Type B pancreatic cell (in vitro differentiated cells): ENCODE measurements at places on chromosomes 5 and 9. TPM values are rescaled to one million over a fixed set of nuclear protein-coding genes. Genes with fewer than 3 reads are reported as not detected.
A peak's percentile ranks its signal among the peaks of the same experiment; 100 is the strongest.

DNA sequence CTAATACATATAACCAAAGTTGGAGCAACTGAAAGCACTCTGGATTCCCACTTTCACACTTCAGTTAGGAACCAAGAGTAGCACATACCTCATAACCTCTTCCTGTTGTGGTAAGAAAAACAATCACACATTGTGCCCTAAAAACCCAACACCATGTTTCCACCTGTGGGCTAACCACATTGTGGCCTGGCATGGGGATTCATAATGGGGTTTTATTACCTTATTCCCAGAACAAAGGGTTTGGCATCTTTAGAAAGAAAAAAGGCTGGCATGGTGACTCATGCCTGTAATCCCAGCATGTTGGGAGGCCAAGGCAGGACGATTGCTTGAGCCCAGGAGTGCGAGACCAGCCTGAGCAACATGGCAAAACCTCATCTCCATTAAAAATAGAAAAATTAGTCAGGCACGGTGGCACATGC, 60.6 kb downstream of the HSD17B3 start:
- DNase-seq, result no peak

GRCh38 chr5:156947925-156948324, 15.1 kb downstream of the TIMD4 start:
- DNase-seq, result no peak

DNA sequence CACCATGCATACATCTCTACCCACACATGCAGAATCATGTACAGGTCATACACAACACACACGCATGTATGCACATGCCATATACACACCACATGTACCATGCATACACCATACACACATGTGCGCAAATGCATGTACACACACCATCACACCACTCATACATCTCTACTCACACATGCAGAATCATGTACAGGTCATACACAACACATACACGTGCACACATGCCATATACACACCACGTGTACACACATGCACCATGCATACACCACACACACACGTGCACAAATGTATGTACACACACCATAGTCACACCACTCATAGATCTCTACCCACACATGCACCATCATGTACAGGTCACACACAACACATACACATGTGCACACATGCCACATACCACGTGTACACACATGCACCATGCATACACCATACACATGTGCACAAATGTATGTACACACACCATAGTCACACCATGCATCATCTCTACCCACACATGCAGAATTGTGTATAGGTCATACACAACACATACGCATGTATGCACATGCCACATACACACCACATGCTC, 14.0 kb downstream of the GRIN1 start:
- DNase-seq, result no peak

- no peak for DNase-seq
Observed at GRCh38 chr5:171868236-171868635, 82.6 kb downstream of the SMIM23 start.

GRCh38 chr5:144378681-144379080, 208.0 kb downstream of the KCTD16 start:
- DNase-seq, result no peak

GRCh38 chr5:10691826-10692785, 68.9 kb downstream of the DAP start:
- DNase-seq, result no peak

DNA sequence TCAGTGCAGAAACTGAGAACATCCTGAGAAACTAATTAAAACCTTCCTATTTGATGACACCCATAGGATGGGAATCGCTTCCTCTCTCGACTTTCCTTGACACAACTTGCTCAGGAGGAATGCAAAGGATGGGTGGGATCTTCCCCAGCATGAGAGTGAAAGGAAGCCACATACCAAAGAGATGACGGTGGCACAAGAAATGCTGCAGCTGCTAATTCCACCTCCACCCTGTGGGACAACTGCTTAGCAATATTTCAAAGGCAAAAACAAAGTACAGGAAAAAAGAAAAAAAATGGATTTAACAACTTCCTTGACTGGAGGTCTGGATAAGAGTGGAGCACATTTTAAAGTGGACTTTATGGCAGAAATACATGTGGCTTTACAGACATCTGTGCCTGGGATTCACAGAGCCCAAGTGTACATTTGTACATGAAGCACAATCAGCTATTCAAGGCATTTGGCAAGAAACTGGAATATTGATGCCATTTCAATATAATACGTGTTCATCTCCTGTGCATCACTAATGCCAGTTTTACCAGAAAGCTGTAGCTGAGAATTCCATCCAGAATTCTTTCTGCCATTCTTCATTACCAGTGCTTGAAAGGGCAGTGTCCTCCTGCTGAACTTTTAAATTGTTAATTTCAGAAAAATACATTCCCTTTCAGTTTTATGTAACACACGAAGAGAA, 359.2 kb upstream of the ACTBL2 start:
- DNase-seq, result no peak

ENTREP1 gene
- 3.0 and 4.1 TPM in 2 replicates for total RNA-seq

CER1 gene
- total RNA-seq, result 0.38 and 0.99 TPM in 2 replicates

DNA sequence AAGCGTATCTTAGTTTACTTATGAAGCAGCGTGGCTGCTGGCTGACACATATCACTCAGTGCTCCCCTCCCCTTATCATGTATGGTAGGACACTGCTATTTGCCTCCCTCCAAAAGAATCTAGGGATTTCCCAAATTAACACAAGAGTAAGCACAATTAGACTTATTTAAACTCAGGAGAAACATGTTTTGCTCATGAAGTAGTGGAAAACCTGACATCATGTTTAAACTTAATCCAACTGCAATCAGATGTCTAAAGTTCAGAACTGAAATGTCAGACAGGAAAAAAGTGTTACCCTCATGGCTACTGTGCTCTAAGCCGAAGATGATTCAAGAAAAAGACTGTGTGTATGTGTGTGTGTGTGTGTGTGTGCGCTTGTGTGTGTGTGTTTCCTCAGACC, 324.1 kb upstream of the TNC start:
- DNase-seq, result no peak

ADAMTSL1 gene
- total RNA-seq, result 6.0 and 28.6 TPM in 2 replicates

- DNase-seq, result no peak
Observed at GRCh38 chr5:100110497-100110896, 424.7 kb upstream of the FAM174A start.

- no peak for DNase-seq
Observed at GRCh38 chr5:52883110-52883509, 95.4 kb downstream of the ITGA1 start.

GRCh38 chr9:75960551-75960950, 70.1 kb downstream of the PCSK5 start:
- no peak for DNase-seq

PLEKHG4B gene
- total RNA-seq, result 32.8 and 46.6 TPM in 2 replicates

DNA sequence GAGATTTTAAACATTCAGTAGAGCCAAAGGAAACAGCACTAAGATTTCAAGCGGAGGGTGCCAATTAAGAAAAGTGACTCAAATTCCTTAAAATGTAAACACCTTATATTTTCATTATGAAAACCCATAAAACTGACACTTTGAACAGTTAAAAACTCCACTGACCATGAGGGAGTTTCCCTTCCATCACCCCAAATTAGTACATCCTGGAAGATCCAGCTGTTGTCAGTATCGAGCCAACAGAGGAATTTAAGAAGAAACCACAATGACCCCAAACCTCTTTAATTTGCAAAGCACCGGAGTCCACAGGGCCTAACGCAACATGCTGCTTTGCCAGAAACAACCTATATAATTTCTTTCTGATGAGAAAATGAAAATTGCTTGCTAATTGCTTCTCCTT, 41.3 kb downstream of the ROR2 start:
- DNase-seq, result no peak

DNA sequence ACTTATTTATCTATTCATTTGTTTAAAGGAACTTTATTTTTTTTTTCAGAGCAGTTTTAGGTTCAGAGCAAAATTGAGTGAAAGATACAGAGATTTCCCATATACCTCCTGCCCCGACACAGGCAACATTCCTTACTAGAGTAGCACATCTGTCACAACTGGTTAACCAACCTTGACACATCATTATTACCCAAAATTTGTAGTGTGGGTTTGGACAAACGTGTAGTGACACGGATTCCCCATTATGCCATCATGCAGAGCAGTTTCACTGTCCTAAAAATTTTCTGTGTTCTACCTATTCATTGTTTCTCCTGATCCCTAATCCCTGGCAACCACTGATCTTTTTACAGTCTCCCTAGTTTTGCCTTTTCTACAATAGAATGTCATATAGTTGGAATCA, 57.3 kb upstream of the LHFPL2 start:
- DNase-seq, result no peak

GRCh38 chr9:121476156-121476555, 23.5 kb downstream of the GGTA1 start:
- DNase-seq, result no peak

- DNase-seq, result no peak
Observed at GRCh38 chr9:121683652-121684051, 32.2 kb downstream of the DAB2IP start.

- DNase-seq, result no peak
Observed at GRCh38 chr9:123251741-123252140, 16.6 kb downstream of the STRBP start.

SPATA31A3 gene
- total RNA-seq, result not detected in 2 replicates

OGN gene
- 2.8 TPM in 1 of 2 replicates, not detected in the other for total RNA-seq

GRCh38 chr9:102185371-102185770, 446.9 kb upstream of the GRIN3A start:
- DNase-seq, result no peak

- no peak for DNase-seq
Observed at GRCh38 chr5:65475336-65475735, 6.4 kb downstream of the ADAMTS6 start.

- no peak for DNase-seq
Observed at GRCh38 chr9:124761710-124762109, 9.4 kb downstream of the NR6A1 start.

DNA sequence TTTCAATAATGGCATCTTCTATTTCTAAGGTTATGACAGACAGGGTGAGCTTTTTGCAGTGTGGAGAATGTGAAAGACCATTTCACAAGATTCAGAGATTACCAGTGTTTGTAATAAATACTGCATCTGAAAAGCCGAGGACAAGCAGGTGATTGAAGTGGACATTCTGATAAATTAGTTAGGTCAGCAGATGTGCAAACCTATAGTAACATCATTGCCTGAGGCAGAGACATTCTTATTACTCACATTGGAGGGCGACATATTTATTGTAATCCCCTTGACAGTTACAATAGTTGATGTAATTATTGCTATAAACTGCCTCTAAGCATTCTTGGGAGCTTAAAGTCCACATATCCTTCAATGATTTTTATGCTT, 3.3 kb downstream of the RASGRF2 start:
- no peak for DNase-seq

- DNase-seq, result no peak
Observed at GRCh38 chr9:120985819-120986222, 59.2 kb upstream of the TRAF1 start.

DNA sequence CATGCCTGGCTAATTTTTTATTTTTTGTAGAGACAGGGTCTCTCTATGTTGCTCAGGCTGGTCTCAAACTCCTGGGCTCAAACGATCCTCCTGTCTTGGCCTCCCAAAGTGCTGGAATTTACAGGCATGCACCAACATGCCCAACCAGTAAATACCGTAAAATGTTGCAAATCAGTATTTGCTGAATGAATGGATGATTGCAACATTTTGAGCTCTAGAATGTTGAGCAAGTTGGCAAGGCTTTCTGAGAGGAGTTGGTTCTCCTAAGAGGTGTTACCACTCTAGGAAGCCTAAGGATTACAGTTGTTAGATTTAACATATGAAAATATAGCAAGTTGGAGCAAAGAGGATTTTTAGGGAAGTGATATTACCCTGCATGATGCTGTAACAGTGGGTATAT, 15.6 kb upstream of the DMXL1 start:
- no peak for DNase-seq

SAXO1 gene
- total RNA-seq, result 0.48 TPM in 1 of 2 replicates, not detected in the other

ZSWIM6 gene
- 22.4 and 24.6 TPM in 2 replicates for total RNA-seq

DOK3 gene
- 6.2 and 6.9 TPM in 2 replicates for total RNA-seq

GRCh38 chr5:158140120-158140731, 281.3 kb upstream of the CLINT1 start:
- DNase-seq, result no peak

- no peak for DNase-seq
Observed at GRCh38 chr5:2983583-2984300, 232.3 kb upstream of the IRX2 start.

HK3 gene
- 0.77 TPM in 1 of 2 replicates, not detected in the other for total RNA-seq

- no peak for DNase-seq
Observed at GRCh38 chr9:91418215-91418610, 5.4 kb downstream of the NFIL3 start.

- no peak for DNase-seq
Observed at GRCh38 chr9:112696461-112696860, 21.5 kb downstream of the INIP start.

DNA sequence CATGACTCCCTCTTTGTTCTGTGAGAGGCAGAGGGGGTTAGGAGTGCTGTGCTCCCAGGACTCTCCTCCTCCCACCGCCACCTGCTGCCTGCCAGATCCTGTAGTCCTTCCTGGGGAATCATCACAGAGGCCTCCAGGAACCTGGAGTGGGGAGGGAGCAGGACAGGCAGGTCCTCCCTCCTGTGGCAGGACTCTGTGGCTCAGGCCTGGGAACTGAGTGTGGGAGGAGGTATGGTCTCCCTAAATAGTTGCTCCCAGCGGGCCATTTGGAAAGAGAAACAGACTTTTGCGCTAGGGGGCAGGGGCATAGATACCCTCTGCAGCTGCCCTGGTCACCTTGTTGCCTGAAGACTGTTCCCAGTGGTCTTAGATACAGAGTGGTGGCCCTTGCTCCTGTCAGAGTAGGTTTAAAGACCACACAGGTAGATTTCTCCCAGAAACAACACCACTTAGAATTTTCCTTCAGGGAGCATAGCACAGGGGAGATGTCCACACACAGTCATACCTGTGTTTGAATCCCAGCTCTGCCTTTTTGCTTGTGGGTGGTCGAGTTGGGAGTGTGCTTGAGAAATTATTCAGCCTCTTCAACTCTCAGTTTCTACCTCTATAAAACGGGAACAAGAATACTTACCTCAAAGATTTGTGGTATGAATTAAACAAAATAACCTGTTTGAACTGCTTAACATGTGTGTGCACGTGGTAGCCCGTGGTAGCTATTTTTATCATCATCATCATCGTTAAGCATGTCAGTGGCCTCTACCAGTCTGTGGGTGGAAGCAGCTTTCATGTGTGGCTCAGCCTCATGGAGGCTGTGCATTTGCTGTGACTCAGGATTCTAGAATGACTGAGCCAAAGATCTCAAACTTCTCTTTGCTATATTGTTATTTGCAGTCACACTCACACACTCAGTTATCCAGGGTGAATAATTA, 55.8 kb downstream of the SLC22A5 start:
- DNase-seq, result no peak

FAM81B gene
- 2.4 and 12.6 TPM in 2 replicates for total RNA-seq

- DNase-seq, result no peak
Observed at GRCh38 chr5:10562201-10563109, 1.4 kb upstream of the ANKRD33B start.

GRCh38 chr5:79850941-79851340, 140.1 kb downstream of the MTX3 start:
- DNase-seq, result peak; percentile 22

DNA sequence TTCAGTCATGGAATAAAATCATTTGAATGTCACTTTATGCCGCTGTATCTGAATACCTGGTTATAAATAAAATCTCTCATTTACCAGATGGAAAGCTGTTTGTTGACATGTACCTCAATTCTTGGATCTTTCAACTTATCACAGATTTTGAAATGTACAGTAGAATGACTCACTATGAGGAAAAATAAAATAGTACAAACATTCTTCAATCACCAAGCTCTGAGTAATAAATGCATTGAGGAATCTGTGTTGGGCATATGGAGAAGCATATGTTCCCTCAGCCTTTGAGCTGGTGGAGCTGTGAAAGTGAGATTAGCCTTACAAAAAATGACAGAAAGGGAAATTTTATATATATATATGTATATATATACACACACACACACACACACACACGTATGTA, 175.4 kb downstream of the KIAA0825 start:
- no peak for DNase-seq
